NCI-H460 (cell line): ENCODE measurements at places on chromosomes 6 and 20. TPM values are rescaled to one million over a fixed set of nuclear protein-coding genes. Genes with fewer than 3 reads are reported as not detected.

- DNase-seq: no peak
Measured at GRCh38 chr6:127435626-127436220, 23.5 kb downstream of the KIAA0408 start.

GRCh38 chr6:45921691-45922281, 93.9 kb downstream of the CLIC5 start:
- DNase-seq: no peak

SIRPB1 gene
- 0.05 and 0.20 TPM in 2 replicates for total RNA-seq

DNA sequence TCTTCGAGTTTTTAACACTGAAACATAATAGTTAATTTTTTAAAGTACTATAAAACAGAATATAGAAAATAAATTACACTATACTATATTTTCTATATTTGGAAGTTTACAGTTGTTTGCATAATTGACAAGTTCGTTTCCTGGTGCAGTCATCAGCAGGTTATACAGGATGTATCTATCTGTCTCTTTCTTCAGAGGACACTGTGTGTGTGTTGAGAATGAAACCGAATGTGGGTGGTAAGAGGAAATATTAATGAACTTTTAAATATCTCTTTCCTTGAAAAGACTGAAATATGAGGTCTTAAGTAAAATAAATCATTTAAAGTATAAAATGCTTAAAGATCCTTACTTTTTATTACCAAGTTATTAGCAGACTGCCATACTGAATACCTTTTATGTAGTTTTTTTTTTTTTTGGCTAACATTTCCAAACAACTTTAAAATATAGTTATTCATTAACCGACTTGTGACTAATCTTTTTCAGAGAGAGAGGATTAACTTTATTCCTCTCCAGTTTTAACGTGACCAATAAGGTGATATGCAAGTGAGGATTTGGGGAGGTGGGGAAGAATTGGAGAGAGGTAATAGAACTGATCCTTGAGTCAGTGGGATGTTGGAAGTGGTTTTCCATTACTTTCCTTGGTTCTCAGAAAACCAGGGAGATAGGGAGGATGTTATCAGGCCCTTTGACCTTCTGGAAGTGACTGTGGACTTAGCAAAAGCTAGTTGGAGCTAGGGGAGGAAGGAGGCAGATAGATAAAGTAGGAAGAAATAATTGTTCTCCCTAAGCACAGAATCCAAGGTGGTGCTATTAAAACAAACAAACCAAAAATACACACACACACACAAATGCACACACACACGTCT, 380.0 kb upstream of the FLRT3 start:
- DNase-seq: no peak

DNA sequence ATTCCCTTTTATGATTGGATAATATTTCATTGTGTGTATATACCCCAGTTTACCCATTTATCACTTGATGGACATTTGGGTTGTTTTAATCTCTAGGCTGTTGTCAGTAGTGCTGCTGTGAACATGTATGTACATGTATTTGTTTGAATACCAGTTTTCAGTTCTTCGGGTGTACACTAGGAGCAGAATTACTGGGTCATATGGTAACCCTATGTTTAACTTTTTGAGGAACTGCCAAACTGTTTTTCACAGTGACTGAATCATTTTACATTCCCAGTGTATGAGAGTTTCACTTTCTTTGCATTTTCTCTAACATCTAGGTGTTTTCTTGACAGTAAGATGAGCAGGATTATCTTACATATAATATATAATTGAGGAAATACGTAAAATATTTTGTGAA, 44.7 kb upstream of the ADIG start:
- no peak for DNase-seq

C20orf141 gene
- total RNA-seq: not detected in 2 replicates

DNA sequence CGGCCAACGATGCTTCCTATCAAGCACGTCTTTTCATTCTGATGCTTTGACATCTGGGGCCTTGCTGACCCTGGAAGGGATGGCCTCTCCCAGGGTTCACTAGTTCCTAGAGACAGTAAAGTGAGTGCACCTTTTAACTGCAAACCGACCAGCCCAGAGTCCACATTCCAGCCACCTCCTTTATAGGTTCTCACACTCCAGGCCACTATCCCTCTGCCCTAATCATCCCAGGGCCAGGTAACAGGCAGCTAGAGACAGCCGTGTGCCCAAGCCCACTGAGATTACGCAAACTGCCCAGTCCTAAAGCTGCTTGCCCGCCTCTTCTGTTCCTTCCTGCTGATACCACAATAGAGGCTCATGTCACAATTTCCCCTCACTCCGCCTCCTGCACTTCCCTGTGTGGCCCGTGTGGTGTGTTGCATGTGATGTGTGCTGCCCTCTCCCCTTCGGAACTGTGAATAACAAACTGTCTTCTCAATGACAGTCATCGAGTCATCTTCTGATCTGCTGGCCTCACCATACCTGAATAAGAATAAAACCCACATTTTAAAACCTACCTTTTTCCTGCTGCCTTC, 123.7 kb upstream of the EXOC2 start:
- DNase-seq: no peak

C6orf52 gene
- total RNA-seq: 0.81 and 1.3 TPM in 2 replicates

DNA sequence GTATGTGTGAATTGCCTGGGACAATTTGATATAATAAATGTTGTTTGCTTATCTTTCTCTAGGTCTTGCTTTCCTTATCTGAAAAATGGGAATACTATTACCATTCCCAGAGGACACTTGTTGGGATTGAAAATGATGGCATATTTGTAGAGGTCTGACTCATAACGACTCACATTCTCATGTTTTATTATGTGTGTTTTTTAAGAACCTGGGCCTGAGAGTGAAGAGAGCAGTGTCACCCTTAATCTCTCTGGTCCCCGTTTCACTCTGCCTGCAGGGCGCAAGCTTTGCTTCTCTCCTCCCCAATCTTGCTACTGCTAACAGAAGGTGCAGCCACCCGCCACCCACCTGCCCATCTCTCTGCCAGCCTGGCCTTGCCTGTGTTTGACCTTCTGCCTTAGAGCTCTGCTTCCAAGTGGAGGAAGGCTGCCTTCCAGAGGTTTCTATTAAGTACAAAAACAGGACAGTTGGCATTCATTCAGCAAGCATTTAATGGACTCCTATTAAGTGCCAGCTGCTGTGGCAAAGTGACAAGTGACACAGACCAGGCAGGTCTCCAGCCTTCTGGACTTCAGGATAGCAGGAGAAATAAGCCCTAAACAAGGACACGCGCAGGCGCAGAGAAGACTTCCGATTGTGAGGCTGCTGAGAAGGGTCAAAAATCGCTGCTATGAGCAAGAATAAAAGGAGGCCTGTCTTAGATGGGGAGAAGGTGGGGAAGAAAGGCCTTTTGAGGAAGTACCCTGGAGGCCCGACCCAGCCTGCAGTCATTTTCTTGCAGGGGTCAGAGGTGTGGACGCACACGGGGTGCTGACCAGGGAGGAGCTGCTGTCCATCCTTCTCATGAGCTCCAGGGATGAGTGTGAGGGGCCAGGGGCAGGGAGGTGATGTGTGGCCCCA, 112.5 kb downstream of the JPH2 start:
- no peak for DNase-seq

PSORS1C1 gene
- total RNA-seq: 0.09 and 0.37 TPM in 2 replicates

MCCD1 gene
- not detected in 2 replicates for total RNA-seq
